NCI-H1105 (cell line): ENCODE measurements at places on chromosomes 4 and X.

- DNase-seq, result no peak
Observed at GRCh38 chrX:18995221-18995620, 11.3 kb upstream of the PHKA2 start.

- no peak for DNase-seq
Observed at GRCh38 chrX:22090181-22090580, 58.1 kb downstream of the PHEX start.

- no peak for DNase-seq
Observed at GRCh38 chr4:152729466-152729865, 49.7 kb upstream of the TMEM154 start.

DNA sequence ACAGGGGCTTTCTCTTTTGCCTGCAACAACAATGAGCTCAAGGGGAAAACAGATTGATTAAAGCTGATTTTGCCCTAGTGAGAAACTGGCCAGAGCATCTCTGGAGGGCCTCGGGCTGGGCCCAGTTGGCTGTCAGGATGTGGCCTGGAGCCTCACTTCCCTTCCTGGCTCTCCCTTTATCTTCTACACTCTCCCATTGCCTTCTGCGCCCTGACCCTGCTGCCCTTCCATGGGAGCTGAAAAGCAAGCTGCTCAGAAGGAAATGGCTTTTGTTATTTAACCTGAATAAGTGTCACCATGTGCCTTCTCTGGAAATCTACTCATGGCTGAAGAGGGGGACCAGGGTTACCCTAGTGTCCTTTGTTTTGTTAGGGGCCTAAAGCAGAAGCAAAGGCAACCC is 43.8 kb downstream of the NHSL2 start:
- DNase-seq, result no peak

GRCh38 chr4:35520059-35520458 is 724.3 kb downstream of the ARAP2 start:
- DNase-seq, result peak; percentile 29

- no peak for DNase-seq
Observed at GRCh38 chrX:130561930-130562329, 160.1 kb downstream of the RBMX2 start.
